ENCODE measurements at places on chromosomes 7 and 10.

GRCh38 chr10:72812753-72813430 is 80.6 kb upstream of the OIT3 start:
- no peaks in the 10 kb centered on the region for H3K4me1 ChIP-seq
- no peak for DNase-seq
- H3K27me3 ChIP-seq, result no peaks in the 10 kb centered on the region
- H3K4me3 ChIP-seq, result no peak overlapping the region

GRCh38 chr10:101772017-101772894 is 3.7 kb downstream of the FGF8 start:
- H3K27ac ChIP-seq, result no peak overlapping the region
- DNase-seq, result no peak
- H3K4me3 ChIP-seq, result no peak overlapping the region
- H3K27me3 ChIP-seq, result peaks cover 5% of the 10 kb centered on the region

DNA sequence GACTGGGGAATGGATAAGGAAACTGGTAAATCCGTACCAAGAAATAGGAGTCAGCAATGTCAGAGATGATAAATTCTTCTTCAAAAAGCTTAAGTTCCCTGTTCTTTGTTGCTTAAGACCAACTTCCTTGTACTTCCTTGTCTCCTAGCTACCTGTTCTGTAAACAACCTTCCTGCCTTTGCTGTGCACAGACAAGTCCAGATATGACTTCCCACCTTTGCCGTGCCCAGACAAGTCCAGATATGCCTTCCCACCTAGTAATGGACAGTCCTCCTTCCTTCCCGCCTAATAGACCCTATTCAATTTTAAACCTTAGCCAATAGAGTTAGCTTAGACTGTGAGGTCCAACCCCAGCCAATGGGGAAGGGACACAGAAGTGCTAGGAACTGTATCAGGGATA is 2.5 kb upstream of the ZNF33A start:
- no peak for DNase-seq
- H3K4me3 ChIP-seq, result no peak overlapping the region
- no peak overlapping the region for H3K27ac ChIP-seq
- H3K4me1 ChIP-seq, result peaks cover 14% of the 10 kb centered on the region

DNA sequence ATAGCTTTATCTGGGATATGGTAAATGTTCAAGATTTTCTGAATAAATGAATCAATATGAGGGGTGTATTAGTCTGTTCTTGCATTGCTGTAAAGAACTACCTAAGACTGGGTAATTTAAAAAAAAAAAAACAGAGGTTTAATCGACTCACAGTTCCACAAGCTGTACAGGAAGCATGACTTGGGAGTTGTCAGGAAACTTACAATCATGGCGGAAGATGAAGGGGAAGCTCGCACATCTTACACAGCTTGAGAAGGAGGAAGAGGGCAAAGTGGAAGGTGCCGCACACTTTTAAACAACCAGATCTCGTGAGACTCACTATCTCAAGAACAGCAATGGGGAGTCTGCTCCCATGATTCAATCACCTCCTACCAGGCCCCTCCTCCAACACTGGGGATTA is 32.5 kb upstream of the OTUD1 start:
- no peaks in the 10 kb centered on the region for H3K27me3 ChIP-seq
- no peak for DNase-seq
- no peaks in the 10 kb centered on the region for H3K4me1 ChIP-seq
- H3K4me3 ChIP-seq, result no peak overlapping the region

DNA sequence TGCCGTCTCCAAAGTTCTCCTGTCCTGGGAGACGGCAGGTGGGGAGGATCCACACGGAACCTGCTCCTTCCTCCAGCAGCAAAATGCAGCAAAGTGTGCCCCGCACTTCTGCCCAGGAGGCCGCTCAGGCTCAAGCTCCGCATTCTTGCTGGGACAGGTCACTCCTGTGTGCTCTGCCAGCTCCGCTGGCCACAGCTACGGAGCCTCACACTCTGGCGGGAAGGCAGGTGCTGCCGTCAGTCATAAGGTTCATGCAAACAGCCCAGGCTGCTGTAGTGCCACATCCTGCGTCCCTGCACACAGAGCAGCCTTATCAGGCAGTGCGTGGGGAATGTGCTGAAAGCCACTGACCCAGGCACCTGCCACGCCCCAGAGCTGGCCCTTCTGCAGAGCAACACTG is 22.4 kb downstream of the ADGRA1 start:
- H3K4me3 ChIP-seq, result no peak overlapping the region
- H3K27ac ChIP-seq, result no peak overlapping the region
- no peaks in the 10 kb centered on the region for H3K36me3 ChIP-seq
- H3K27me3 ChIP-seq, result no peaks in the 10 kb centered on the region
- no peak for DNase-seq

Data from naive thymus-derived CD4-positive, alpha-beta T cell (primary cell).